Stimulated activated CD8-positive, alpha-beta memory T cell treated with anti-CD3 and anti-CD28 coated beads, Interleukin-15, amount 100 ng/mL, for 48 hours (primary cell): ENCODE measurements at places on chromosomes 2 and 18.

- no peak for DNase-seq
These were observed 250.1 kb upstream of the CTAGE1 start for GRCh38 chr18:22667616-22668422.

GRCh38 chr2:232315049-232315922 is 63.3 kb upstream of the ALPP start:
- DNase-seq = peak; percentile 66

DNA sequence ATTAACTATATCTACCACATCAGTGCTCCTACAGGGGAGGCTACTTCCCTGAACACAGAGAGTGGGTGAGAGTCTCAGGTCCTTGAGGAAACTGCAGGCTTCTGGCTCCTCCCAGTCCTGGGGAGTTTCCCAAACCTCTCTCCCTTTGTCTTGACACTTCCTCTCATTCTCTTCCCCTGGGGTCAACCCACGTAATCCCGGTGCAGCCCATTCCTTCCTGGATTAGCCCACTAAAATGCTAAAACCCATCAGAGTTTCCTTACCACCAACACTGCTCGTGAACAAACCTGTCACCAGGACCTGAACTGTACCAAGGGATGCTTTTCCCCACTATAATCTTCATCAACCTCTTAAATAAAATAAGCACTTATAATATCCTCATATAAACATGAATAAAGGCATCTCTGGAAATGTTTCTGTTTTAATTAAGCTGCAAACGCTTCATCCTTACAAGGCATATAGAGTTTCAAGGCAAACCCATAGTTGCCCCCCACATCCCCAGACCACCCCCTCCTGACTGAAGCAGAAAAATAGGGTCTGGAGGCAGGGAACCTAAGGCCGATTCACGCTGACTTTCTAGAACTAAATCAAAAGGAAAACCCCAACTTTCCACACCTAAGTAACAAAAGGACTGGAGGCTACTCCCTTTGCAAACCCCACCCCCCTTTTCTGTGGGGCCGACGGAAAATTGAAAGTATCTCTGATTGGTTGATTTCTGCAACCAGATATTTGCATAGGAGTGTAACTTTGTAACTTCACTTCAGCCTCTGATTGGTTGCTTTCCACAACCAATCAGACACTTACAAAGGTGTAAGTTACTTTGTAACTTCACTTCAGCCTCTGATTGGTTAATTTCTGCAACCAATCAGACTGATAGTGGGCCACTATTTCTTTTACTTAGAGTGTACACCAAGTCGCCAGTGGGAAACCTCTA is 19.0 kb downstream of the TMSB10 start:
- no peak for DNase-seq

- DNase-seq = no peak
These were observed 612.4 kb downstream of the FBXO15 start for GRCh38 chr18:73535189-73535588.

DNA sequence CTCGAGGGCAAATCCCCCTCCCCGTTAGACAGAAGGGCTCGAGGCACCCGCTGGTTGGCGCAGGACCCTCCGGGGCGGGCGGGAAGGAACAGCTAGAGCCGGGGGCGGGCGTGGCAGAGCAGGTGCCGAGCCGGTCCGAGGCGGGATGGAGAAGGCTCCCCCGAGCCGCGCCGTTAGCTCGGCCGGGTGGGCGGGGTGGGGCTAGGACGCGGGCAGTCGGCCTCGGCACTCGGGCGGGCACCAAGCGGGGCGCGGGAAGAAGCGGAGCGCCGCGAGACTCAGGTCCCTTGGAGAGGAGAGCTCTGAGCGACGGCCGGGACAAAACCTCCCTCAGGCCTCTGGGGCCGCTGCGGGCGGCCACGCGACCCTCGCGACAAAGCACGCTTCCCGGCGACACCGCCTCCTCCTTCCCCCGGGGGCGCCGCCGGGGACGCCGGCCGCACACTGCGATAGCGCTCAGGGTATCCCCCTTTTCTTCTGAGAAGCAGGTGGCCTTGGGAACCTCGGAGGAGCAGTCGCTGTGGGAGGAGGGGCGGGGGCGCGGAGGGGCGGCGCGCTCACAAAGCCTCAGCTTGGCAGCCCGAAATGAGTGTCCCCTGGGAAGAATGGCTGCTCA is 721 bp downstream of the FHOD3 start:
- DNase-seq = no peak

GRCh38 chr2:71876542-71877451 is 270.9 kb downstream of the CYP26B1 start:
- DNase-seq = no peak

GRCh38 chr2:52897511-52898044 is 870.0 kb upstream of the CHAC2 start:
- no peak for DNase-seq

- DNase-seq = no peak
These were observed 385.1 kb upstream of the POU3F3 start for GRCh38 chr2:104468846-104469245.

- no peak for DNase-seq
These were observed 269.3 kb upstream of the RAB12 start for GRCh38 chr18:8339952-8340351.

- peak; percentile 71 for DNase-seq
These were observed 72.5 kb downstream of the DGKD start for GRCh38 chr2:233426619-233427342.

GRCh38 chr18:13017247-13017875 is 26.2 kb downstream of the CEP192 start:
- DNase-seq = no peak

DNA sequence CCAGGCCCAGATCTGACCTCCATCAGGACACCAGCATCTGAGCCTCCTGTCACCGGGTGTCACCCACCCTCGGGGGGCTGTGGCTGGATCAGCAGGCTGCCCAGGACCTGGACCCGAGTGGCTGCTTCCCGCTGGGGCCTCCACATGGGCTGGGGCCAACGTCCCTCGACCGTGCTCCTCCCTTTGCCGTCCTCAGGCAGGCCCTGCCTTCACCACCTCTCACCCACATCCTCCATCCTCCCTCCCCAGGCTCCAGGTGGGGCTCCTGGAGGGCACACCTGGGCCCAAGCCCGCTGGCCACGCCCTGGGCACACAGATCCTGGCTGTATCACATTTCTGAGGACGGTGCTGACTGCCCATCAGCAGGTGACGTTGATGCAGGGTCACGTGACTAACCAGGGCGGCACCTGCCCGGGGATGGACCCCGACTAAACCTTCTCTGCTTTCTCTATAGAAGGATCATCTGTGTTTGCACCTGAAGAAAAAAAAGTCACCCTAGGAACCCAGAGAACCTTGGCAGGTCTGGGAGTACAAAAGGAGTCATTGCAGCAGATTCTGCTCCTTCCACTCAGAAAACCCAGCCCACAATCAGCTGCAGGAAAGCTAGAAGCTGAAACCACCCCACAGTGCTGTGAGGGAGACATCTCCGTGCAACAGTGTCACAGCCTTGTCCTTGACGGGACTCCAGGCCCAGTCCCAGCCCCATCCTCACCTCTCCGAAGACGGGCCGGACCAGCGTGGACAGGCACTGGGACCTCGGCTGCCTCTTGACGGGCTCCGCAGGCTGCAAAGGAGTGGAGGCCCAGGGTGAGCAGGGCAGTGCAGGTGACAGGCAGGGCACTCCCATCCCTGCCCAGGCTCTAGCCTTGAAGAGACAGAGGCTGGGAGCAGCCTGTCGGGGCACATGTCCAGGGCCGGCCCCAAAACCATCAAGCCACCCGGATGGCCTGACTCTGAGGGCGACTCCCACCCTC is 11.2 kb downstream of the STK25 start:
- DNase-seq = no peak

- DNase-seq = no peak
These were observed 97.3 kb upstream of the MYCN start for GRCh38 chr2:15842758-15843666.

DNA sequence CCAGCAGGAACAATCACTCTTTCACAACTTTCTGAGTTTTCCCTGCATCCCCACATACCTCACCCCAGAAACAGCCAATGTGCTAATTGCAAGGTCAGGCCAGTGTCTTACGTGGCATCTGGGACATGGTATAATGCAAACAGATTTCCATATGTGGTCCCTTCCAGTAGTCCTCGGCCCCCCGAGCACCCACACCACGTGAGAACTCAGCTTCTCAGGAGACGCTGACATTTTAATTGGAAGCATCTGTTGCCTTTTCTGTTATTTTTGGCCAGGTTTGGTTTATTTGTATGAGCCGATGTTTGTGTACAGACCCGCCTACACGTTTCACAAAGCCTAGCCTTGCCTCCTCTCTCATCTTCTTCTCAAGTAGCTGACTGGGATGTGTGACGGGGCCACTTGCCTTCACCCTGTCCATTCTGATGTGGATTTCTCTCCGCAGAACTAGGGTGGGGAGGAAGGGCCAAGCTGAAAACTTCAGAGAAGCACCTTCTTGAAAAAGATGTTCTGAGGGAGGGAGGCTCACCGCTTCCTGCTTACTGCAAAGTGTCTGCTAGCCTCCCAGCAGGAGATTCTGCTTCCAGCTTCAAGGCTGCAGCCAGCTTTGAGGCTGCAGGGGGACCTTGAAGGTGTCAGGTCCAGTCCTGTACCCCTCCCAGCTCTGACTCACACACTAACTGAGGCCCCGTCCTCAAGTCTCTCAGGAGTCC is 109.6 kb upstream of the SLC14A2 start:
- no peak for DNase-seq

GRCh38 chr18:25621144-25621543 is 269.2 kb upstream of the ZNF521 start:
- DNase-seq = no peak

DNA sequence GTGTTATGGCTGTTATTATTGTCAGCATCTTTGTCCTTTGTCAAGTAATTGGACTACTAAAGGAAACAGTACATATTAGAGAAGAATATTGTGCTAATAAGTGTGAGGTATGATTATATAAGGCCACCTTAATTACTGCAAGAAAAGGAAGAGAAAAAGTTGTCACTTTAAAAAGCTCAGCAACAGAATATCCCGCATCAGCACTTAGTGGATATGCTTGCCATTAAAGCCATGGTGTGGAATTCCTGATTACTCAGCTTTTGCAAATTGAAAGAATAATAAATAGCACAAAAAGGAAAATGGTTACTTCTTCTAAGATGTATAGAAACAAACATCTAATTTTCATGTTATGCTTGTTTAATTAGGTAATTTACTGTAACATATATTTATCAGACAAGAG is 347.5 kb downstream of the DPP10 start:
- DNase-seq = no peak

- no peak for DNase-seq
These were observed 325.4 kb downstream of the ZEB2 start for GRCh38 chr2:144194326-144195071.

DNA sequence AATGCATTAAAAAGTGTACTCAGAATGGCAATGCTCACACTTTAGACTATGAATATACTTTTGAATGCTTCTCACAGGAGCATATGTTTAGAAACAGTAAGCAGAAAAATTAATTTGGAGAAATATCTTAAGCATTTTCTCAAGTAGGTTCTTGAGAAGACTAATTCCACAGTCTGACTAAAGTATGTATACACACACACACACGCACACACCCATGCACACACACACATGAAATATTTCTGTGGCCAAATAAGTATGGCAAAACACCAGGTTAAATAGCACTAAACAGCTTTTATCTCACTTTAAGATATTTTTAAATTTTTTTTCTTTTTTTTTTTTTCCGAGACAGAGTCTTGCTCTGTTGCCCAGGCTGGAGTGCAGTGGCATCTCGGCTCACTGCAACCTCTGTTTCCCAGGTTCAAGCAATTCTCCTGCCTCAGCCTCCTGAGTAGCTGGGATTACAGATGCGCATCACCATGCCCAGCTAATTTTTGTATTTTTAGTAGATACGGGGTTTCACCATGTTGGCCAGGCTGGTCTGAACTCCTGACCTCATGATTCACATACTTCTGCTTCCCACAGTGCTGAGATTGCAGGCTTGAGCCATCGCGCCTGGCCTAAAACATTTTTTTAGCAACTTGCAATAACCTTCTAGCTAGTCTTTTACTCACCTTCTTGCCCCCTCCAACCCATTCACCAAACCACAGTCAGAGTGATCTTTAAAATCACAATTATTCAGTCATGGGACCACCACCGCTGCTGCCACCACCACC is 67.5 kb upstream of the SCG2 start:
- DNase-seq = no peak

DNA sequence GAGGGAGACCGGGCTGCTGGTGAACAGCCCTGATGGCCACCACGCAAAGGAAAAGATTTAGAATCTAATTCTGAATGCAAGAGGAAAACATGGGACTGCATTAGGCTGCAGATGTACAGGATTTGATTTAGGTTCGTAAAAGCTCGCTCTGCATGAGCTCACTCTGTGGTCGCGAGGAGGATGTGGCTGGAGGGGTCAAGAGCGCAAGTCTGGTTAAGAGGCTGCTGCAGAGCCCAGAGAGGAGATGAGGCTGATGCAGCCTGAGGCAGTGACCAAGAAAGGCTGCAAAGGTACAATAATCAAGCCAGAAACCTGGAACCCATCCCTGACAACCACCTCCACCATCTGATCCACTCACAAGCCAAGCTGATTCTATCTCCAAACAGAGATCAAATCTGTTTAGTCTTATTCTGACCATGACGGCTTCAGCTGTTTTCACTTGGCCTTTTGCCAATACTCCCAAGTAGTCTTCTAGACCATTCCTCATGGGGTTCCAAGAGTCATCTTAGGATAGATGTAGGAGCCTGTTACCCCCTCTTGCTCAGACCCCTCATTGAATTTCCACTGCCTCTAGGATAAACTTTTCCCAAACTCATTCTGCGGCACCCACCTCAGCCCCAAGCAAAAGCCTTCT is 58.9 kb upstream of the ARL4C start:
- no peak for DNase-seq

DNA sequence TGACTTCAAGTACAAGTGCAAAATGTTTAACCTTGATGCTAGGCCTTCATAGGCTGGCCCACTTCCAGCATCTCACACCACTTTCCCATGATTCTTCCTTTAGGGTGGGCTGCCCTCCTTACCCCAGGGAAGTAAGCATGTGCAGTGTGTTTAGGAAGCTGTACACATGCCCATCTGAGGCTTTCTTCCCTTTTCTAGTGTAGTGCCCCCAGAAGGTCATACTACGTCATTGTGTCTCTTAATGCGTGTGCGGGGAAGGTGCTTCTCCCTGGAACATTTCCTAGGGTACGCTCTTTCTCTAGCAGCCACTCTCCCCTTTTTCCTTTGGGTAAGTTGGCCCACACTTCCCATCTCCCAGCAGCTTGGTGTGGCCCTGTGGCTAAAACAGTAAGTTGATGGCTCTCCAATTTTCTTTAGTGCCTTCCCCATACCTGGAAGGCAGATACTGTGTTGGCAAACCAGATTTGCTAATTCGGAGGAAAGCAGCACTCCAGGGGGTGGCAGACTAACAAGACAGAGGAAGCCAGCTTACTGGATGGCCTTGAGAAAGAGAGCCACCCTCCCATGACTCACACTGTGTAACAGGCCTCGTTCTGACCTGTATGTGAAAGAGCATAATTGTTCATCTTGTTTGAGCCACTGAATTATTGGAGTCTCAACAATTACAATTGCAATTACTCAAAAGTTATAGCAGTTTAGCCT is 1.1 kb upstream of the SULT6B1 start:
- no peak for DNase-seq

- DNase-seq = no peak
These were observed 981.4 kb upstream of the DDX18 start for GRCh38 chr2:116833052-116833451.

- no peak for DNase-seq
These were observed 20.6 kb upstream of the GCC2 start for GRCh38 chr2:108428286-108429009.

- DNase-seq = no peak
These were observed 69.9 kb upstream of the MCFD2 start for GRCh38 chr2:46985512-46985911.
